Stomach (tissue), 19 donors: ENCODE measurements at places on chromosomes 16 and 17. TPM values are rescaled to one million over a fixed set of nuclear protein-coding genes. Genes with fewer than 3 reads are reported as not detected.

GRCh38 chr16:89009343-89010209 lies 32.6 kb upstream of the CBFA2T3 start:
- H3K4me1 ChIP-seq = no peaks in the 10 kb centered on the region
- H3K27ac ChIP-seq = no peak overlapping the region
- no peak overlapping the region for H3K4me3 ChIP-seq
- H3K27me3 ChIP-seq = peaks cover 17% of the 10 kb centered on the region
- H3K36me3 ChIP-seq = no peaks in the 10 kb centered on the region

TBX21 gene
- polyA plus RNA-seq = 0.92 TPM

RHBDL3 gene
- polyA plus RNA-seq = 0.31 TPM

DNA sequence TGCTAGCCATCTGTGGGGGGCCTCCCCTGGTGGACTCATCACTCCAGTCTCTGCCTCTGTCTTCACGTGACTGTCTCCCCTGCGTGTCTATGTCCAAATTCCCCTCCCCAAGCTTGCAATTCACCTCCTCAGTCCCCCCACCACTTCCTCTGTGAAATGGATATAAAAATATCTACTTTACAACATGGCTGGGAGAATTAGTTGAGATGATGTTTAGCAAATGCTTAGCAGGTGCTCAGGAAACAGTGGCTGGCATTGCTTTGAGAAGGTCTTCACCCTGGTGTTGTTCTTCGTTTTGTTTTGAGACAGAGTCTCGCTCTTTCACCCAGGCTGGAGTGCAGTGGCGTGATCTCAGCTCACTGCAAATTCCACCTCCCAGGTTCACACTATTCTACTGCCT lies 8.3 kb upstream of the ZCCHC14 start:
- H3K4me3 ChIP-seq = no peak overlapping the region
- H3K27ac ChIP-seq = no peak overlapping the region
- DNase-seq = no peak
- no peaks in the 10 kb centered on the region for H3K27me3 ChIP-seq

PRSS8 gene
- 115 TPM for polyA plus RNA-seq

GRCh38 chr16:56734429-56734828 lies 4.5 kb downstream of the NUP93 start:
- DNase-seq = no peak
- H3K4me3 ChIP-seq = no peak overlapping the region
- H3K27me3 ChIP-seq = no peaks in the 10 kb centered on the region
- no peak overlapping the region for H3K27ac ChIP-seq
- H3K4me1 ChIP-seq = peaks cover 35% of the 10 kb centered on the region
